ENCODE measurements at places on chromosomes 16 and 17.

- no peak for DNase-seq
Observed at GRCh38 chr16:85716022-85716679, 27.4 kb upstream of the GINS2 start.

- DNase-seq, result no peak
Observed at GRCh38 chr16:24174957-24175356, 81.2 kb upstream of the CACNG3 start.

GRCh38 chr17:62126292-62126691 lies 61.2 kb upstream of the MED13 start:
- DNase-seq, result no peak

GRCh38 chr16:83271970-83272575 lies 535.7 kb upstream of the HSBP1 start:
- peak; percentile 16 for DNase-seq

DNA sequence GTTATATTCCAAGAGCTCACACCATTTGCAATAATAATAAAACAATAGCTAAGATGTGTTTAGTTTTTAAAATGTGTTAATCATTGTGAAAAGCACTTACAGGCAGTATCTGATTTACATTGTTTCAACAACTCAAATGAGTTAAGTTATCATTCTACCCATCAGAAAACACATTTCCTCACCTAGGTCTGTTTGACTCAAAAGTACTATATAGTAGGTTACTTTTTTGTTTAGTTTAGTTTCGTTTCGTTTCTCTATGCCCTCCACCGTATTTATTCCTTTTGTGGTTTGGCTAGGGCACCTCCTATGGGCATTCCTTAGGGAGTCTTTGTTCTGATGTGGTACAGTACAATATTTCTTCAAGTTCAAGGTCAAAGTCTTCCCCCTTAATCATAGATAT lies 201.6 kb downstream of the PRKCB start:
- DNase-seq, result no peak

GRCh38 chr17:75913537-75914210 lies 9.0 kb upstream of the MRPL38 start:
- DNase-seq, result no peak

- DNase-seq, result no peak
Observed at GRCh38 chr17:70202840-70203239, 33.5 kb downstream of the KCNJ2 start.

GRCh38 chr17:18161207-18162145 lies 22.2 kb upstream of the ALKBH5 start:
- DNase-seq, result no peak

GRCh38 chr17:29613352-29613837 lies 9.3 kb downstream of the CORO6 start:
- peak; percentile 56 for DNase-seq

DNA sequence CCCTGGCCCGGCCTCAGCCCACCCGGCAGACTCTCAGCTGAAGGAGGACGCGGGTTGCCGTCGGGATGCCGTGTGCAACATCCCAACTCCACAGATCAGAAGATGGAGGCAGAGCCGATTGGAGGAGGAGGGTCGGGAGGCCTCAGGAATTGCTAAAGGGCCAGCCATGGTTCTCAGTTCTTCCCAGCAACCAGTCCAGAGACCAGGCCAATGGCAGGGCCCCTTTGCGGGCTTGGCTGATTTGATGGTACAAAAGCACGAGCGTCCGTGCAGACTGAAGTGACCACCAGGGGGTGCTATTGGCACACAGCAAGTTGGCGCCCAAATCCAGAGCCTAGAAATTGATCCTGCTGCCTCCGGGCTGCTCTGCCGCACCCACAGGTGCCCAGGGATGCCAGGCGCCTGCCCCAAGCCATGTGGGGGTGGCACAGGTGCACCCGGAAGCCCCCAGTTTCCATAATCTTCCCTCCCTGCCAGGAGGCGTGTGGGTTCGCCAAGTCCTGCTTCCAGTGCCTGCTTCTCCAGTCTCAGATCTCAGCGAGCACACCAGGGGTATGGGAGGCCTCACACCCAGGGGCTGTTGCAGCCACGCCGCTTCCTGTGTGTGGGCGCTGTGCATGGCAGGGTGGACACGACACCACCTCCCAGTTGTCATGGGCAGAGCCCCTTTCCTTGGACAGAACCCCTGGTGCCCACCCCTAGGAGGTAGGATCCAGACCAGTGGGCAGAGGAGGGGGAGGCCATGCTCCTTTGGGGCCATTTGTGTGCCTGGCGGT lies 7.1 kb upstream of the TEX19 start:
- peak; percentile 43 for DNase-seq

- no peak for DNase-seq
Observed at GRCh38 chr16:82641336-82641984, 14.7 kb downstream of the CDH13 start.

DNA sequence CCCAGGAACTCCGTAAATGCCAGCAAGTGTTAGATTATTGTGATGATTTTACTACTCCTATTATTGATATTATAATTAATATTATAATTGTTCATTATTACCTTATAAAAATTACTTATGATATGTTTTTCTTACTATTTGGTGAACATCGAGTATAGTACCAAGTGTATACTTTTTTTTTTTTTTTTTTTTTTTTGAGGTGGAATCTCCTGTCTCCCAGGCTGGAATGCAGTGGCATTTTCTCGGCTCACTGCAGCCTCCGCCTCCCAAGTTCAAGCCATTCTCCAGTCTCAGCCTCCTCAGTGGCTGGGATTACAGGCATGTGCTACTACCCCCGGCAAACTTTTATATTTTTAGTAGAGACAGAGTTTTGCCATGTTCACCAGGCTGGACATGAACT lies 347.0 kb downstream of the WWOX start:
- DNase-seq, result no peak

- DNase-seq, result no peak
Observed at GRCh38 chr17:2191227-2191626, 112.4 kb downstream of the SMG6 start.

DNA sequence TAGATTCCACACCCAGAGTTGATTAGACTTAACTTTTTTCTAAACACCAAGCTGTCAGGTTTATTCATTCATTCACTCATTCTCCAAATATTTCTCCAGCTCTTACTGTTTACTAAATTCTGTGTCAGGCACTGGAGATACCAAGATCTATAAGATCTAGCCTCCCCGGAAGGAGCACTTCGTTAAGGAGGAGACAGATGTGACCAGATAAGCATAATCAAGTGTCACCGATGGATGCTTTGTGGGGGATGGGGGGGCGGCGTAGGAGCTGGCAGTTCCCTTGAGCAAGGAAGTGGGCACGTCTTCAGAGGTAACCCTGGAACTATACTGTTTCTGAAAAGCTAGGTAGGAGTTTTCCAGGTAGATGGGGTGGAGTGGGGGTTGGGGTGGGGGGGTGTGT lies 3.8 kb upstream of the RPL26 start:
- no peak for DNase-seq

DNA sequence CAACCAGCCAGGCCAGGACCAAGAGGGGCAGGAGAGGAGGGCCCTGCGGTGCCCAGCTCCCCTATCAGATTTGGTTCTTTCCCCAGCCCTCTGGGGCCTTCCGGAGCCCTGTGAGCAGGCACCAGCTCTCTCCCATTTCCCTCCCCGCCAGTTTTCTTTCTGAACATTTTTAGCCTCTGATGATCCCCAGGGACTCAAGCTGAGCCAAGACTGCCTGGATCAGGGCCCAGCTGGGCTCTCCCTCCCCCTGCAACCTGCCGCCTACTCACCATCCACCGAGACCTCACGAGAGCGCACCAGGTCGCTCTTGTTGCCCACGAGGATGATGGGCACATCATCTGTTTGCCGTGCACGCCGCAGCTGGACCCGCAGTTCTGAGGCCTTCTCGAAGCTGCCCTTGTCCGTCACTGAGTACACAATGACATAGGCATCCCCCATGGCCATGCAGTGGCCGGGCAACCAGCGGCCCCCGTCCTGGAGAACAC lies 2.0 kb downstream of the RRAD start:
- DNase-seq, result no peak

DNA sequence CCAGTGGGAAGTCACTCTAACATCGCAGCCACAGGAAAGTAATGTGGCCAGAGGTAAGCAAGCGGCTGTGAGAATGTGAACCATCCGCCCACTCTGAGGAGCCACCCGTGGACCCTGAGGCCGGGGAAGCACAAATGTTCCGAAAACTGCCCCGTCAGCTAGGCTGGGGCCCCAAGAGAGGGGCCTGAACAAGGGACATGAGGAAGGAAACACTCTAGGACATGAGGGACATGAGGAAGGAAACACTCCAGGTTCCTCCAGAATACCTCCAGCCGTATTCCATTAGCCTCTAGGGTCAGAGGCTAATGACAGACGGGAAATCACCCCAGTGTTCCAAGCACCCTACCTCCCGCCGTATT lies 317 bp downstream of the TEFM start:
- no peak for DNase-seq

DNA sequence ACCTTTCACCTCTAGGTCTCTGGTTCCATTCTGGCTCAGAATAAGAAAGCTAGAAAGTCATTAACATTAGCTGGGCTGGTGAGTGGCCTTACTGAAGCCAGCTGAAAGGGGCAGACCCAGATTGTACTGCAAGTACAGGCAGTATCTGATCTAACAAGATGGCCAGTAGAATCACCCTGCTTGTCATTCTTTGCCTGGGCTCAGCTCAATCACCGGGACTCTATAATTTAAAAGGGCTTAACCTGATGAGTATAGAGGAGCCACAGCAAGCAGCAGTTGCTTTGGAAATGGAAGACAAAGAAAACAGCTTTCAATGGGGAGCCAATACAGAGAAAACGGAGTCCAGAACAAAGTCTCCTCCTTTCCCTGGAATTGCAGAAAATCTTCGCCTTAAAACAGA lies 13.6 kb downstream of the CDH8 start:
- no peak for DNase-seq

- no peak for DNase-seq
Observed at GRCh38 chr17:63631062-63631461, 8.8 kb downstream of the MAP3K3 start.

DNA sequence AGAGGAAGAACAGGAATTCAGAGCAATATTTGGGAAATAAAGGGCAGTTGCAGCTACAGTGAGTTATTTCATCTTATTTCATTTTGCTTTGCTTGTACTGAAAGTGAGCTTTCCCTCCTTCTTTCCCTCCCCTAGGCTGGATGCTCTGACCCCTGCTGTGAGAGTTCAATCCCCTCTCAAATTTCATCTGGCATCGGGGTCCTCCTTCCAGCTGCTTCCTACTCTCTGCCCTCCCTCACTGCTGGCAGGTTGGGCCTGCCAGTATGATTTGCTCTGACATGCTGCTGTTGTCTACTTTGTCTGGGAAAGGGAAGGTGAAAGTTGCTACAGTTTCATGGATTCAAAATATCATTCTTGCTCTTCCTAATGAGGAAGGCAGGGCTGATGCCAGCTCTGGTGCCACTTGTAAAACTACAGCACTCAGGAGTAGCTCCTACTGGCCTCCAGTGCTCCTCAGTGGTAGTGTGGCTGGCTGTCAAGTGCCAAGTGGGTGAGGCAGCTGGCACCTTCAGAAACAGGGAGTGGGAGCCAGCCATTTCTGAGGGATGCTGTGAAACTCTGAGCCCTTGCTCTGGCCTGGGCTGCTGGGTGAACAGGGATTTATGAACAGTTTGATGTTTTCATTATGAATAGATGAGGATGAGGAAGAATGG lies 408.6 kb downstream of the HAPSTR1 start:
- no peak for DNase-seq

- no peak for DNase-seq
Observed at GRCh38 chr17:75695830-75696271, 25.4 kb upstream of the ITGB4 start.

GRCh38 chr16:81641395-81642106 lies 137.5 kb upstream of the PLCG2 start:
- DNase-seq, result no peak

- DNase-seq, result no peak
Observed at GRCh38 chr17:1232786-1233185, 37.5 kb upstream of the BHLHA9 start.

DNA sequence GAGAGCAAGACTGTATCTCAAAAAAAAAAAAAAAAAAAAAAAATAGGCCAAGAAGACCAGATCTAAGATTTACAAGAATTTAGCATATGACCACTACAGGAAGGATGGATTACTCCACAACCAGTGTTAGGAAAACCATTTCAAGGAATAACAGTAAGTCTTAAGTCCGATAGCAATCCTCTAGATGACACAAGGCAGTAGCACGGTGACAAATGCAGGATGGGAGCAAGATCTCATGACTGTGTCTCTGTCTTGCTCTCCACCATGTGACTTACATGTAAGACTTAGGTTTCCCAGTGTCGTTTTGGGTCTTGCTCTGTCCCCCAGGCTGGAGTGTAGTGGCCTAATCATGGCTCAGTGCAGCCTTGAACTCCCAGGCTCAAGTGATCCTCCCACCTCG lies 27.8 kb downstream of the C16orf96 start:
- DNase-seq, result no peak

- DNase-seq, result no peak
Observed at GRCh38 chr16:77548151-77548550, 113.3 kb upstream of the ADAMTS18 start.

All from skeletal muscle cell (primary cell).